ENCODE measurements at places on chromosomes 12 and 14.

GRCh38 chr12:84772281-84772680 lies 140.3 kb downstream of the SLC6A15 start:
- no peak for DNase-seq

GRCh38 chr12:49033611-49034285 lies 15.2 kb upstream of the PRKAG1 start:
- DNase-seq = no peak

- DNase-seq = no peak
These were observed 23.7 kb upstream of the PARP11 start for GRCh38 chr12:3896801-3897351.

DNA sequence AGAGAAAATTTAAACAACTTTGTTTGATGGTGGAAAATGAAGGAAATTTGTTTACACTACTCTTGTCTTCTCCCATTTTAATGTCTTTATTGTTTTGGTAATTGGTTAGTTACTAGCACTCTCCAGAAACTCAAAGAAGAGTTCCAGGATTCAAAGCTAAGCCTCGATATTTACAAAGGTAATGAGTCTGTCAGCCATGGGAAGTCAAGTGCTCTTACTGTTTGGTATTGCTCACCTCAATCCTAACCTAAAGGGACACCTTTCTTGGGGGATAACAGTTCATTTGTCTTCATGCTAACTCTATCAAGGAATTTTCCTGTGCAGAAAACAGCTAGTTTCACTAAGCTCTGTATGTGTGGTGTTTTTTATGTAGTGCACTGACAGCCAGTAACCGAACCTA lies 222.9 kb upstream of the LMO3 start:
- DNase-seq = no peak

DNA sequence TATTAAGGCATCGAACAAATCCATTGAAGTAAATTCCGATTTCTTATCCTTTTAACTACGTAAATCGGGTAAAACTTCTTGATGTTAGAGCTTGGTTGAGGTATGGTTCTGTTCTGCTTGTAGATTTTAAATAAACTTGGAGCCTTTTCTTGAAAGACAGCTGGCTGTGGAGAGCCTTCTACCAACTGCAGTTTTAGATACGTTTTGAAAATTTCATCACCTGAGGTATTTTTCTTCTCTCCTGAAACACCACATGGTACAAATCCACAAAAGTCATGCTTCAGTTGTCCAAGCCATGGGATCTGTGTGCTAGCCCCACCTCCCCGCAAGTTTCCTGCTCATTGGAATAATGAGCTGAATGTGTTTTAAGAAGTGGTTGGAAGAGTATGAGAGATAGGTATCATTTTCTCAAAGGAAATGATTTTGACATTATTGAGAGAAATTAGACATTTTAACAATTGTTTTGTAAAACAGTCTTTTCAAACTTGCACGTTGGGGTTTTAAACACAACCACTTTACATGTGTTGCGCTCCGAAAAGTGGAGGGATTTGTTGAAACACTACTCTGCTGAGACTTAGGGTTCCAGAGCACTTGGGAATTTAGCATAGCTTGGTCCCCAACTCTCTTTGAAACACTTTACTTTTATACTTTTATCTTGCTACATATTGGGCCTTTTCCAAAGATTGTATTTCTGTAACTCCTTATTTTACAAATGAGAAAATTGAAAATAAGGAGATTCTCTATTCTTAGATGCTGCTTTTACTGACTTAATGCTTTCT lies 1.4 kb downstream of the PPM1A start:
- DNase-seq = no peak
